ENCODE measurements at places on chromosomes 3 and 15.

DNA sequence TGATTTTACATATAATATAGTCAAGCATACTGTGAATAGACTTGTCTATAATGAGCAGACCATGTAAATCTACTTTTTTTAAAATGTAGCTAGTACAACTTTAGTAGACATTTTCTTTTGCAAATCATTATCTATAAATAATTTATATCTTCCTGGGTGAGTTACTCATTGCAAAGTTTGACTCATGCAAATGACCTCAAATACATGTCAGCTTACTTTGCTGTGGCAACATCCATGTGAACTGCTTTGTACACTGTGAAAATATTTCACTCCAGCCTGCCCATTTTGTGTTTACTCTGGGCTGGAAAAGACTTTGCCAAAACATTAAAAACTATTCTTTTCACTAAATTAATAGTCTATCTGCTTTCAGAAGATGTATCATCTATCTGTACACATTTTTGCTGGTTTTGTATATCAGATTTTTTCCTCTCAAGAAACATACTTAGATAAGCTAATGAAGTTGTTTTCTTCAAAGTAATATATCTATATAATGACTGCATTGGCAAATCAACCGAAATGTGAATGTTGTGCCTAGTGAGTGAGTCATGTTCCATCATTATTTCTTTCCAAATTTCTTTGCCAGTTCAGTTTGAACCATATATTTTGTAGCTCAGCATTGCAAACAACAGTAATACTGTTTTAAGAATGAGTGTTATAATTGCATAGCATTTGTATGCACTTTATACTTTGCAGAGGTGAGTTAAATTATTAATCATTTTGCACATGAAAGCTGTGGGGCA, 26.5 kb downstream of the IGSF10 start:
- DNase-seq, result no peak

DNA sequence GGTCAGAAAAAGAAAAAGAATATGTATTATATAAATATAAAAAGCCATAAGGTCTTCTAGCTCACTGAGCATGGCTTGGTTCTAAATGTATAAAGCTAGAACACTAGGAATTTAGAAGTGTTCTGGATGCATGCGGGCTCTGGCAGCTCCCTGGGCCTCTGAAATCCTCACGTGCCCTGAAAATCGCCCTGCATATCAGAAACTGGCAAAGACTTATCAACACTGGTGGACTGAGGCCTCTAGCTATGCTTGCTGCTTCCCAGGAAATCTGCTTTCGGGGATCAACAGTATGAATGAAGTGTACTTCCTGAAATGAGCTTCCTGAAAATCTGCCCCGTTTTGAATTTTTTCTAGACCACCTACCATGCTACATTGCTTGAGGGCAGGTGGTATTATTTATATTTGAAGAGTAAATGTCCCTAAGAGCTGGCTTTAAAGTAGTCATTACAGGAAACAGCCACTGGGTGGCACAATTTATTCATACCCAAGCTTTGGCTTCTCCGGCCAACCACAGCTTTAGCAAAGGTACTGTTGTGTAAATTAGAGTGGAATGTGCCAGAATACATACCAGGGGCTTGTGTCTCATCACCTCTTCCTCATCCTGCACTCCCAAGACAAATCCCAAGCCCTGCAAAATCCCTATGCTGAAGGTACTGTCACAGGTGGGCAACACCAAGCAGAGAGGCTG, 17.7 kb downstream of the CRTAP start:
- DNase-seq, result peak; percentile 20

DNA sequence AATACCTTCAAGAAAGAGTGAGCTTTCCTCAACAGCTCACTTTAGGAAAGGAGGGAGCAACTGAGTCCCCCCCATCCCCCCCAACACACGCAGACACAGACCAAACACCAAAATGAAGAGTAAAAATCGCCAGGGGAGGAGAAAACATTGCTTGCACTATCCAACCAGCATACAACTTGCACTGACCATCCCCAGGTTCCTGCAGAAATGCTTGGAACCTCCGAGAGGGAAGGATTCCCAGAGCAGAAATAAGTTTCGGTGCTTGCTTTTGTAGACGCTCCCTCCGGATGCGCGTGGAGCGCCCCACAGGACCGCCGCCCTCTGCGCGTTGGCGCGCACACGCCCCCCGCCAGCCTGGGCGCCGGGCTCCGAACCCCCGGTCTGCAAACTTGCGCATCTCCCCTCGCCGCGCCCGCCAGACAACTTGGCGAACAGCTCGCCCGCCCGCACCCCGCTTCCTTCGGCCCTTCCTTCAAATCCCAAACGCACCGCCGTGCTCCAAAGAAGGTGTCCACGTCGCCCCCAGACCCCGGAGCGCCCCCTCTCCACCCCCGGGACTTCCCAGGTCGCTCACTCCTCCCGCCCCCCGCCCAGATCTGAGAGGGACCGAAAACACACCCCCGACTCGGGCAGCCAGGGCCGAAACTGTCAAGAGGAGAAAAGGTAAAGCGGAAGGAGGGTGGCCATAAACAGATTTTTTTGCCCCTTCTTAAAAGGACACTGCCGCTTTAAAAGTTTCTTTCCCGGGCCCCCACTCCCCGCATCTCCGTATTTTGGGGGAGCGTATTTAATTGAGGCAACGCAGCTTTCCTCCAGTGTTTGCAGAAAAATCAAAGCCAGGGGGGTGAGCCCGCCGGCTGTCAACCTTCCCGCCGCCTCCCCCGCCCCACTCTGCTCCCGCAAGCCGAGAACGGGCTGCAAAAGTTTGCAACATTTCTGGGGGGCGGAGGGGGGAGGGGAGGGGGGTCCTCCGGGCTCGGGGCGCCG, 859 bp downstream of the RORA start:
- no peak for DNase-seq

DNA sequence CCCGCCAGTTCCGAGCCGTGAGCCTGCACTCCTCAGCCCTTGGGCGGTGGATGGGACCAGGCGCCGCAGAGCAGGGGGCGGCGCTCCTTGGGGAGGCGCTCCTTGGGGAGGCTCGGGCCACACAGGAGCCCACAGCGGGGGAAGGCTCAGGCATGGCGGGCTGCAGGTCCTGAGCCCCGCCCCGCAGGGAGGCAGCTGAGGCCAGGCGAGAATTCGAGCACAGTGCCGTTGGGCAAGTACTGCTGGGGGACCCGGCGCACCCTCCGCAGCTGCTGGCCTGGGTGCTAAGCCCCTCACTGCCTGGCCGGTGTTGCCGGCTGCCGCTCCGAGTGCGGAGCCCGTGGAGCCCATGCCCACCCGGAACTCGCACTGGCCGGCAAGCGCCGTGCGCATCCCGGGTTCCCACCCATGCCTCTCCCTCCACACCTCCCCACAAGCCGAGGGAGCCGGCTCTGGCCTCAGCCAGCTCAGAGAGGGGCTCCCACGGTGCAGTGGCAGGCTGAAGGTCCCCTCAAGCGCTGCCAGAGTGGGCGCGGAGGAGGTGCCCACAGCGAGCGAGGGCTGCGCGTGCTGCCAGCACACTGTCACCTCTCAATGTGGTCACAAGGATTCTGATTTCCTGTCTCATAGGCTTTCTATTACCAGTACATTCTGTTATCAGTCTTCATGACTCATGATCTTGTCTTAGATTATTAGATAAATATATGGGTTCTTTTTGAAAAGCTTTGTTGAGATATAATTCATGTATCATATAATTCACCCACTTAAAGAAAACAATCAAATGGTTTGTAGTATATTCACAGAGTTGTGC, 44.0 kb upstream of the LRIG1 start:
- no peak for DNase-seq

DNA sequence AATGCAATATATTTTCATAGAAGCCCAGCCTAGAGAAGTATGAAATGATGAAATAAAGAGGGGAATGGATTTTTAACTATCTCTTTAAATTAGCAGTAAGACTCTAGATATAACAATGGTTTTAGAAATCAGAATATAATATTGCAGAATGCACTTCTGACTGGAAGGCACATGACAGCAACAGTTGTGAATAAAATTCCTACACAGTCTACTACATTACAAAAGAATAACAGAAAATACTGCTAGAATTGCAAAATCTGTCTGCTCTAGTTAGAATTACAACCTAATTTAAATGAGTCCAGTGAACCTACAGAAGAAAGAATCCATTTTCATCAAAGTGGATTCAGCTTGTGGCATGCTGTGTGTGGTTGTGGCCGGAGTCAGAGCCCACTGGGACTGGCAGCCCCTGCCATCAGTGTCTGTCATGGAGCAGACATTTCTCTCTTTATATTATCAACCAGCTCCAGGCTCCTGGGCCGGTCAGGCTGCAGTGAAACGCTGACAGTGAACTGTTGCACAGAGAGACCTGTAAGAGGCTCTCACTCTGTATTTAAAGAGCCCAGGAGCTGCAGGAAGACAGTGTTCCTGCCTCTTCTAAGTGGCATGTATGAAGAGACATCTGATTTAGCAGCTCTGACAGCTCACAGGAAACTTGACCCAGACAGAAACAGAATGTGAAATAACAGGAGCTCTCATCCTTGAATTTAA, 1523.8 kb upstream of the CADM2 start:
- no peak for DNase-seq

GRCh38 chr3:103624271-103624670, 1189.5 kb downstream of the ZPLD1 start:
- no peak for DNase-seq

DNA sequence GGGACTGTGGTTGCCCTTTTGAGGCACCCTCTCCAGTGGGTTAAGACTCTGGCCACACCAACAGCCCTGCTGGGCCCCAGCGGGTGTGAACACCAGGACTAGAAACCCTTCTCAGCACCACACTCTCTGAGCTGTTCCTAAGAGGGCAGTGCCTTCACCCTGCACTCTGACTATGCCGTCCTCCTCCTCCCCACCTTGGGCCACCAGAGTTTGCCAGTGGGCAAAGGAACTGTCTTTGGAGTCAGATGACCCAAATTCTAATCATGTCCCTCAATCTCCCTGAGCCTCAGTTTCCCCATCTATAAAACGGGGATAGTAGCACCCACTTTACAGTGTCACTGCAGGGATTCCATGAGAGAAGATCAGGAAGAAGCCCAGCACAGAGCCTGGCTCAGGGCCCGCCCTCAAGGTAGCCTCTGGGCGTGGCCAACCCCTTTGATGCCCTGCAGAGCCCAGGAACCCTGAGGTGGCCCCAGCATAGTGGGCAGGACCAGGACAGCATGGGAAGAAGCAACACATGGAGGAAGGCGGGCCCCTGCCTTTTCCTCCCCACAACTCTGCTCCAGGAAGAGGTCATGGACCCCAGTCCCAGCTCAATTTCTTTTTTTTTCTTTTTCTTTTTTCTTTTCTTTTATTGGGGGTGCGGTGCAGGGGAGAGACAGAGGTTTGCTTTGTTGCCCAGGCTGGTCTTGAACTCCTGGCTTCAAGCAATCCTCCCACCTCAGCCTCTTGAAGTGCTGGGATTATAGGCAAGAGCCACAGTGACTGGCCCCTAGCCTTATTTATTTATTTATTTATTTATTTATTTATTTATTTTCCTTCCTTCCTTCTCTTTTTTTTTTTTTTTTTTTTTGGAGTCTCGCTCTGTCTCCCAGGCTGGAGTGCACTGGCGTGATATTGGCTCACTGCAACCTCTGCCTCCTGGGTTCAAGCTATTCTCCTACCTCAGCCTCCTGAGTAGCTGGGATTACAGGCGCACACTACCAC, 115.7 kb upstream of the LINGO1 start:
- no peak for DNase-seq

DNA sequence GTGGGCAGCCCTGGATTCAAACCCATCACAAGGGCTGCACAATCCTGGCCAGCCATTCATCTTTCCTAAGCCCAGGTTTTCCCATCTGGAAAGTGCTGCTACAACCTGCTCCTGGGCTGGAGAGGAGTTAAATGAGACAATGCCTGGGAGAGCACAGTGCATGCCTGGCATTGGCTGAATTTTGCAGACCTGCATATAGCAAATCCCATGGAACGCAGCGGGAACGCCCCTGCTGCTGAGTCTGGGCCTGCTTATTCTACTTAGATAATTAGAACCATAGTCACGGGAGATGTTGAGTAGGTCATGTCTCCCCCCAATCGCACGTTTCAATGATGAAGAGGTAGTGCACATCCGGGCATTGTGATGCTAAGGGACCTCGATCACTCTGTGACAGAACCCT, 46.6 kb downstream of the ABTB1 start:
- no peak for DNase-seq

- DNase-seq, result no peak
Measured at GRCh38 chr3:5093731-5094130, 28.4 kb upstream of the ARL8B start.

DNA sequence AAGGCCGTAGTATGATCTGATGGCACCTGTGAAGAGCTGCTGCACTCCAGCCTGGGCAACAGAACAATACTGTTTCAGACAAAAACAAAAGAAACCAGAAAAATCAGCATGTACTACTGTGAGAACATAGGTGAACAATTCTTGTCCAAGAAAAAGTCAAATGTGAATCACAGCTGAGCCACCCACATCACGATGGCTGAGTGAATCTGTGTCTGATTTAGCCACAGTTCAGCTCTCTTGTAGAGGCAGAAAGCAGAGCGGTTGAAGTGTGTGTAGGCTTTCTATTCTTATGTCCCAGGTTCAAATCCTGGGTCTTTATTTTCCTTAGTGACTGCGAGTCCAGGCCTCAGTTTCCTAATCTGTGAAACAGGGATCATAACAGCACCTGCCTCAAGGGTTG, 4.4 kb upstream of the FURIN start:
- DNase-seq, result no peak

GRCh38 chr15:54119051-54119450, 140.8 kb downstream of the UNC13C start:
- DNase-seq, result no peak

DNA sequence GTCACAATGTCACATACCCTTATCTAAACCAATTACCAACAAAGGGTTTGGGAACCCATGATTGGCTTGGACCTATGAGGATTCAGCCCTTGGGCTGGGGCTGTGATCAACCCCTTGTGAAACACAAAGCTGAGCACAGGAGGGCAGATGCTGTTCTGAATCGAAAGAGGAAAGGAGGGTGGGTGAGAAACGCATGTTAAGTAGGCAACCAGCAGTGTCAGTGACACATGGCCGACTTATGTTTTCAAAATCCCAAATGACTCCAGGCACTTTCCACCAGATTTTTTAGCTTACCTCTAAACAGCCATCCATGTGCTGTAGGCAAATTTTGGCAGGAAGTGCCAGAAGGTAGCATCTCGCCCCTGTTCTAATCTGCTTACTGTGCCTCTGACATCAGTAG, 34.1 kb upstream of the KLHL25 start:
- no peak for DNase-seq

DNA sequence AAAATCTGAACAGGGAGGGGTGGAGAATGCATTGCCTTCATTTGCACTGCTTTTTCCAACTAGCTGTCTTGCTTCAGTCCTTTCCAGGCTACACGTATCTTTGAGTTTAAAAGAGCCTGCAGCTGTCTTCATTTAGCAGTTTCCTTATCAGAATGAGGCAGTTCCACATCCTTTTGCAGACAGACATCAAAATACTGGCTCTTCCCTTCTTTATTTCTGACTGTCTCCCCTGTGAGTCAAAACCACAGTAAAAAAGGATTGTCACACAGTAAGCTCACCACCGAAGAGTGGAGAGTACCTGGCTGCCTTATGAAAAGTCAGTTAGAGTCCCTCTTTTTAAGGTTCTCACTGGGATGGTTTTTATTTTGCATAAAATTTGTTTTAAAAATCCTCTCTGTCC, 205.5 kb upstream of the CD96 start:
- DNase-seq, result no peak

- no peak for DNase-seq
Measured at GRCh38 chr3:122947196-122947595, 80.4 kb downstream of the SEMA5B start.

GRCh38 chr3:115960799-115961198, 337.5 kb downstream of the GAP43 start:
- no peak for DNase-seq

GRCh38 chr3:65508750-65509422, 529.8 kb downstream of the MAGI1 start:
- no peak for DNase-seq

All from stimulated activated CD4-positive, alpha-beta T cell treated with anti-CD3 and anti-CD28 coated beads, TNF-alpha, amount 100 ng/mL, for 48 hours (primary cell).